Foreskin fibroblast (primary cell): ENCODE measurements at places on chromosomes 16 and 17.

DNA sequence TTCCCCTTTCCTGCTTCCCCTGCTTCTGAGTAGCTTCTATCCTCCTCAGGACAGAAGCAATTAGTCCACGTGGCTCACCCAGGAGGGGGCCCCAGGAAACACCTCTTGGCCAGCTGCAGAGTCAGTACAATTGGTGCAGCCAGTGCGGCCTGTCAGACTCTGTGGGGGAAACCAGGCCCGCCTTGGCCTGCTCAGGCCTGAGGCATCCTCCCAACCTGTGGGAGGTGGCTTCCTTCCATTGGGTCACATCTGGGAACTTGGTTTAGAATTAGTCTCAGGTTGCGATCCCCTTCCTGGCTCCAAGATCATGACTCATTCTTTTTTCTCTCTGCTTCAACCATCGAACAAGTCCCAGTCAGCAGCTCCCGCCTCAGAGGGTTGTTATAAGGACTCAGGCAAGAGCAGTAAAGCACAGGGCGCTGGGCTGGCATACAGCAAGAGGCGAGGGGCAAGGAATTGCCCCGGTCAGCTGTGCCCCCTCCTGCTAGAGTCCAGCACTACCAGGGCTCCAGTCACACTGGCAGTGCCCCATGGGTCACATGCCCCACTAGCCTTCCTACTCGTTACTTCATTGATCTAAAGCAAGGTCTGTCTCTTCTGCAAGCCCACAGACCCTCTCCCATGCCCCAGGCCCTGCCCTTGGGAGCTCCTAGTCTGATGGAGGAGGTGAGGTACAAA lies 8.1 kb upstream of the EPX start:
- DNase-seq = peak; percentile 64

DNA sequence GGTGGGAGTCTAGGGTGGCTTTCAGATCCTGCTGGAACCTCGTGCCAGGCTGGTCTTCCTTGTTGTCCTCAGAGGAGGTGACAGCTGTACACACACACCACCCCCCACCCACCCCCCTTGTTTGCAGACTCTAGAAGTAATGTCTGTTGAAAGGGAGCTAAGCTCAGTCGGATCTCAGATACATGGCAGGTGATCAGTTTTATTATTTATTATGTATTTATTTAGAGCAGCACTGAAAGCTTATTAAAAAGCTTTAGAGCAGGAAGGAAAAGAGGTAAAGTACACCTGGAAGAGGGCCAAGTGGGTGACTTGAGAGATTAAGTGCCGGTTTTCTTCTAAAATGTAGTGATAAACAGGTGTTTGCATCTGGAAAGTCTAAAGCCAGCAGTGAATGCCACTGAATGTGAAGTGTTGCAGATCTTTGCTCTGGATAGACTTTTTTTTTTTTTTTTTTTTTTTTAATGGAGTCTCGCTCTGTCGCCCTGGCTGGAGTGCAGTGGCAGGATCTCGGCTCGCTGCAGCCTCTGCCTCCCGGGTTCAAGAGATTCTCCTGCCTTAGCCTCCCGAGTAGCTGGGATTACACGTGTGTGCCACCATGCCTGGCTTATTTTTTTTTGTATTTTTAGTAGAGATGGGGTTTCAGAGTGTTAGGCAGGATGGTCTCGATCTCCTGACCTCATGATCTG lies 40.2 kb downstream of the FOXK2 start:
- DNase-seq = no peak

- DNase-seq = no peak
Observed at GRCh38 chr17:39631403-39631802, 4.7 kb downstream of the PPP1R1B start.

DNA sequence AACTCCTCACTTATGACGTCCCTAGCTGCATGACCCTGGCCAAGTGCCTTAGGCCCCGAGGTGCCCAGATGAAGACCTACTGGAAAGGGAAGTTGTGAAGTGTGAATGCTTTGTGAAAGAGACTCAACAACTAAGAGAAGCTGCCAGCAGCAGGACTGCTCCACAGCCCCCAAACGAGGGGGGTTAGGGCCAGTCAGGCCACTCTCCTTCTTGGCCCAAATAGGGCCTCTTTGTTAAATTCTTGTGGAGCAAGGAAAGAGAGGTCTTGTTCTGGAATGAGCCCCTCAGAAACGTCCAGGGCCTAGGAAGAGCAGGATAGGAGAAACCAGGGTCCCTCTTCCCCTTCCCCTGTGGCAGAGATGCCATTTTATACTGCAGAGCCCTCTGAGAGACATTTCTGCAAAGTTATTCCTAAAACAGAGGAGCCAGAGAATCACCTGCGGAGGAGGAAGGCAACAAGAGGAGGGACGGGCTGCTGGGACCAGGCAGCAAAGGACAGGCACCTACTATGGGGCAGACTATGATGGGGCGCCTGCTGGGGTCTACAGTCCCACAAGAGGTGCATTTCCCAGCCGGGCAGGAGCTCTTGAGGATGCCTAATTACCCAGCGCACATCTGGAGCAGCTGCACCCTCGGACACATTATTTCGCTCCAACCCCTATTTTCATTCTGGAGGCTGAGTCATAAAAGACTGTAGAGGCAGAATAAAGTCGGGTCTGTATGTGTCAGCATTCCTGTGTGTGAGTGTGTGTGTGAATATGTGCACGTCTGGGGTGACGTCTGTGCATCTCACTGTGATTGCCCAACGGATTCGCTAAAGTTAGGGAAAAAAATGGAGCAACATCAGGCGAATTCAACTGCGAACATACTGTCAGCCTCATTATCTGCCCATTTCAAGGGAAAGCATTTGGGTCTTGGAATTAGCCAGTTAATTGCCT lies 11.4 kb upstream of the HOXB9 start:
- peak; percentile 67 for DNase-seq

DNA sequence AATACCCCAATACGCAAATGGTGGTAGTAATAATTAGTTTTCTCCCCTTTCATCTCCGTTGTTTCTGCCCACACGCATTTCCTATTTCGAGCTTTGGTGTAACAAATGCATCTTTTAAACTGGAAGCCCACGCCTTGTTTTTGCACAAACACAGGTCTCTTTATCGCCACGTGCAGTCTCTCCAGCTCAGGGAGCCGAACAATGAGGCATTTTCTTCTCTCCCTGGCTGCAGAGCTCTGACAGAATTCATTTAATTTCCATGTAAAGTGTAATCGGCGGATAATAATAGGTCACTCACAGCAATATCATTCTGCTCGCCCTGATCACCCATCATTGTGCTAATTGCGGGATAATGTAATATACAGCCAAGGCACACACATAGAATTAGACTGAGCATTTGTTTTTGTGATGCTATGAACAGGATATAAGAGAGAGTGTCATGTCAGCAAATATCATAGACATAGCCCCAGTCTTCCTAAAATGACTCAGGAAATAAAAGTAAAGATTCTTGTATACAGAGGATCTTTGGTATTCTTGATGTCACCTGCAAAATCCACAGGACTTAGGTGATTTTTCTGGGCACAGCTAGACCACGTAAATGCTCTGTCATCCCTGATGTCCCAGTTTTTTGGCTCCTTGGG lies 452.6 kb upstream of the CDH11 start:
- DNase-seq = no peak

- DNase-seq = peak; percentile 50
Observed at GRCh38 chr16:15770512-15770911, 86.3 kb downstream of the MYH11 start.

GRCh38 chr16:3938843-3939624 lies 58.5 kb upstream of the CREBBP start:
- DNase-seq = peak; percentile 80

DNA sequence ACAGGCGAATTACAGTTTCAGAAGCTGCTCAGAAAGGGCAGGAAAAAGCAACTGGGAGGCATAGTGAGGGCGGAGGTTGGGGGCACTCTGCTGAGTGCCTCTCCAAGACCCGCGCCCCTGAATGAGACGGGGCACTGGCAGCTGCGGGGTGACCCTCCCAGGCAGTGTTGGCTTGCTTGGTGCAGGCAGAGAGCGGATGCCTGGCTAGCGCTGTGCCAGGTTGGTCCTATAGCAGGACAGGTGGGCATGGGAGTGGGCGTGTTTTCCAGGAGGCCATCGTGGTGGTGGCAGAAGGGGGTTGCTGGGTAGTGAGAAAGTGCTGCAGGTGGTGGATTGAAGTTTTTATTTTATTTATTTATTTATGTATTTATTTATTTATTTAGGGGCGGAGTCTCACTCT lies 16.0 kb upstream of the SBK1 start:
- no peak for DNase-seq

- DNase-seq = no peak
Observed at GRCh38 chr17:35906926-35907637, 23.5 kb downstream of the RDM1 start.

GRCh38 chr16:2511128-2511800 lies 2.5 kb upstream of the ATP6V0C start:
- peak; percentile 57 for DNase-seq

GRCh38 chr16:57774705-57775285 lies 27.5 kb downstream of the KIFC3 start:
- no peak for DNase-seq

- no peak for DNase-seq
Observed at GRCh38 chr16:81780350-81780749, 1.3 kb downstream of the PLCG2 start.

GRCh38 chr16:69511651-69512050 lies 54.1 kb upstream of the NFAT5 start:
- no peak for DNase-seq

GRCh38 chr16:67883146-67883871 lies 1.4 kb upstream of the NRN1L start:
- no peak for DNase-seq

GRCh38 chr17:30379303-30379902 lies 676 bp downstream of the CPD start:
- peak; percentile 20 for DNase-seq

DNA sequence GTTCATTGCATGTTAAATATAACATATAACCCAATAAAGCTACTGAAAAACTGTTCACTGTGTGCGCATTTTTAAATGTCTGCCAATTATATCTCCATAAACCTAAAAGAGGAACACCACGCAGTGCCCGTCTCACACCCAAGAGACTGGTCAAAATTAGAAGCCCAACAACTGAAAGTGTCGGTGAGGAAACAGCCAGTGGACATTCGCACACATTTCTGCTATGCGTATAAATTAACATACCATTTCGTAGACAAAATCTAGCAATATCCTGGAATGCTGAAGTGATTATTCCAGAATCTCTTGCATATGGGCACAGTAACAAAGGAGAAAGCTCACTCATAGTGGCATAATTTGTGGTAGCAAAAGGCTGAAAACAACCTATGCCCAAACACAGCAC lies 55.9 kb downstream of the CPPED1 start:
- no peak for DNase-seq

DNA sequence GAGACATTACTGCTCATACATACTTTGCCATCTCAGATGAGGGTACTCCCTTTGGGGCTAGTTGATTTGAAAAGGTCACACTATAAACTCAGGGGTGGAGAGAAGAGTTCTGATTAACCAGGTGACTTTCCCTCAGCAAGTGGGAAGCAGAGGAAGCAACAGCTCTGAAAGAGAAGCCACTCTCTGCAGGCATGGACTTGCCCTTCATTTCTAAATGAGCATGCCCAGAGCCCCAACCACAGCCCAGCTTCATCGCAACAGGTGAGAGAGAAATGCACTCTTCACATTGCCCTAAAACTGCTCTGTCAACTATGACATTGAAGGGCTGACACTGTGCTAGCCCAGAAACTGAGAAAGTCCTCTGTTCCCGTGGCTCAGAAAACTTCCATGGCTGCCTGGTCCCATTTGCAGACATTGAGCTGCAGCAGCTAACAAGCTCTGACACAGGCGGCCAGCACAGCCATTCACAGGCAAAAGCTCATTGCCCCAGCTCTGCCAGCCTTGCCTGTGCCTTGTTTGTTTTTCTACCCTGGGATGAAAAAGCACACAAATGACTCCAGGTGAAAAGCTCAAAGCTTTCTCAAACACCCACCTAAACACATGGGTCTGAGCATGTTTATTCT lies 419.8 kb upstream of the DYNLRB2 start:
- DNase-seq = no peak

DNA sequence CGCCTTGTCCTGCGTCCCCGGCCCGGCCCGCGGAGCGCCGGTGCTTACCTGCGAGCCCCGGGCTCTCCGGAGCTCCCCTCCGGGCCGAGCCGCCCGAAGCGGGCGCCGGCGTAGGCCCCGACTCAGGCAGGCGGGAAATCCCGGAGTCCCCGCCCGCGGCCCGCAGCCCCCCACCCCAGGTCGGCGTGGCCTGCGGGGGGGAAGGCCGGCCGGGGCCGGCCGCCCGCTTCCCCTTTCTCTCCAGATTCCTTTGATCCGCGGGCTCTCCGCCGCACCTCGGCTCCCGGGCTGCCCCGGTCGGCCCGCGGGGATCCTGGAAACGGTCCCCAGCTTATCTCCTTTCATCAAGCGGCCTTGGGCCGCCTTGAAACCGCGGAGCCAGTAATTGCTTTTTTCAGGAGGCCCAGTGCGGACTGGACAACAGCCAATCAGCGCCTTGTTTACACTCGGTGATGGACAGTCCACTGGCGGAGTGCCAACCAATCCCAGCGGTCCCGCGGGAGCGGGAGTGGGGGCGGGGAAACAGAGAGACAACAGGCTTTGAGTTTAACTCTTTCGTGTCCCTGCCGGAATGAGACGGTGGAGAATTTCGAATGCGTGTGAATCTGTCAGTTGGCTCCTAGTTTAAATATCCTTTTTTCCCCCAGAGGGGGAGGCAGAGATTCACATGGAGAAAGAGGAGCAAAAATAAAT lies 1.4 kb upstream of the BAHCC1 start:
- peak; percentile 100 for DNase-seq

- DNase-seq = no peak
Observed at GRCh38 chr16:60413969-60414368, 1622.3 kb downstream of the CDH8 start.

- no peak for DNase-seq
Observed at GRCh38 chr16:66681676-66682075, 14.9 kb downstream of the CMTM4 start.

- no peak for DNase-seq
Observed at GRCh38 chr17:10932938-10933337, 95.1 kb upstream of the PIRT start.

- peak; percentile 54 for DNase-seq
Observed at GRCh38 chr17:69050999-69051775, 9.5 kb downstream of the ABCA9 start.

GRCh38 chr17:60415146-60415545 lies 7.1 kb upstream of the CHCT1 start:
- DNase-seq = no peak

GRCh38 chr16:66434619-66435430 lies 7.7 kb downstream of the BEAN1 start:
- DNase-seq = no peak

- peak; percentile 76 for DNase-seq
Observed at GRCh38 chr16:10828851-10829366, 10.3 kb upstream of the TVP23A start.

GRCh38 chr16:71443714-71444113 lies 1.9 kb upstream of the TLE7 start:
- DNase-seq = no peak

DNA sequence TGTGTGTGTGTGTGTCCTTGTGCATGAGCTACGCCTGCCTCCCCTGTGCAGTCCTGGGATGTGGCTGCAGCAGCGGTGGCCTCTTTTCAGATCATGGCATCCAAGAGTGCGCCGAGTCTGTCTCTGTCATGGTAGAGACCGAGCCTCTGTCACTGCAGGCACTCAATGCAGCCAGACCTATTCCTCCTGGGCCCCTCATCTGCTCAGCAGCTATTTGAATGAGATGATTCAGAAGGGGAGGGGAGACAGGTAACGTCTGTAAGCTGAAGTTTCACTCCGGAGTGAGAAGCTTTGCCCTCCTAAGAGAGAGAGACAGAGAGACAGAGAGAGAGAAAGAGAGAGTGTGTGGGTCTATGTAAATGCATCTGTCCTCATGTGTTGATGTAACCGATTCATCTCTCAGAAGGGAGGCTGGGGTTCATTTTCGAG lies 22.5 kb downstream of the STAT5A start:
- no peak for DNase-seq
